ENCODE measurements at places on chromosomes 7 and 10.

GRCh38 chr10:6396652-6397051, 183.4 kb downstream of the PRKCQ start:
- no peak for DNase-seq

DNA sequence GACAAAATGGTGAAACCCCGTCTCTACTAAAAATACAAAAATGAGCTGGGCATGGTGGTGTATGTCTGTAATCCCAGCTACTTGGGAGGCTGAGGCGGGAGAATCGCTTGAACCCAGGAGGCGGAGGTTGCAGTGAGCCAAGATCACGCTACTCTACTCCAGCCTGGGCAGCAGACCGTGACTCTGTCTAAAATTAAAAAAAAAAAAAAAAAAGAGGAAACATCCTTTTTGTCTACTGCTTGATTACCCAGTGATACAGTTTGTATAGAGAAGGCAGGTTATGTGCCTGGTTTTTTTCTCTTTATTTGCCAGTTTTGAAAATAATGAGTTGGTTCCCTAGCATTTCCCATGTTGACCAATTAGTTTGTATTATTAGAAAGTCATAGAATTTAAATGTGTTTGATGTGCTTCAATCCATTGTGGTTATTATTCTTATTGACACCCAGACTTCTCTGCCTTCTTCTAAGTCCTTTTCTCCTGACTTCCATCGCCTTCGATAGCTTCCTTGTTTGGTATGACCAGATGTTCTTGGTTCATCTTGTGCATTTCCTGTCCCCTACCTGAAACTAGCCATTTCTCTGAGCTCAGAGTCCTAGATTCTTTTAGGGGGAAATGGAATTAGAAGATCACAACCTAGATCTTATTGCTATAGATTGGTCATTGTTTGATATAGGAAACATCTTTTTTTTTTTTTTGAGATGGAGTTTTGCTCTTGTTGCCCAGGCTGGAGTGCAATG, 43.2 kb downstream of the VKORC1L1 start:
- no peak for DNase-seq

DNA sequence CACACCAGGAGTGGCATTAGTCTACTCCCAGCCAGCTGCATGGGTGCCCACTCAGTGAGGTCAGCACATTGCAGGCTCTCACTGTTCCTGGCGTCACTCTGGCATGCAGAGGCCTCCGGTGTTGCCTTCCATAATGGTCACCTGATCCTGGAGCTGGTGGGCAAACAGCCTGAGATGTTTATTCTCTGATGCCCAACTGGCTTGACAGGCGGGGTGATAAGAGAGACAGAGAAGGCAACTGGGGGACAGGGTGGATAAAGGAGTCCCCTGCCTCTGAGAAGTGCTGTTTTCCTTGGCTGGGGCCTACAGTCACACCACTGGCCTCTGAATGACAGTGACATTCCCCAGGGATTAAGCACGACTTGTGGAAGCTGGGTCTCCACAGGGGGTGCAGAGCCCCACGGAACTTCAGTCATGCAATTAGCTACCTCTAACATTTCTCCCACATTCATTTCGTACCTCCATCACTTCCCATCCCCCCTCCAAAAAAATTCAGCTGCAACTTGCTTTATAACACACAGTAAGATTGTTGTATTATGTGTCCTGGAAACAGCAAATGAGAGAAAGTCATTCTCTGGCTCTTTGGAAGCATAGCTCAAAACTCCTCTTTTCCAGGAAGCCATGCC, 7.1 kb upstream of the RBM20 start:
- no peak for DNase-seq

DNA sequence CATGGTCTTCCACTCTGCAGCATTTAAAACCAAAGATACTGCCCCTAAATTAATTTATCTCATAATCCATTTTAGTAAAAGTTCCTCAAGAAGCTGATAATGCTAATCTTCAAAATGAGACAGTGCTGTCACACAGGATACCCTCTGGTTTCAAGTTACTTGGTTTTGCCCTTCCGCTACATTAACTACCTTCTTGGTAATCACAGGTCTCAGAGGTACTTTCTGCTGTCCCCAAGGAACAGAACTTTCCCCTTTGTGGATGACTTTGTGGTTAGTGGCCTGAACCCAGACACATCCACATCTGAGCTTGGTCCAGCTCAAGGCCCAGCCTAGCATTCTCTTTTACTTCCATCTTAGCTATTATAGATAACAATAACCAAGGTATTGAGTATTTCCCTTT, 88.8 kb upstream of the TMEM26 start:
- DNase-seq = no peak

GRCh38 chr10:88291289-88292184, 291.6 kb downstream of the RNLS start:
- no peak for DNase-seq

DNA sequence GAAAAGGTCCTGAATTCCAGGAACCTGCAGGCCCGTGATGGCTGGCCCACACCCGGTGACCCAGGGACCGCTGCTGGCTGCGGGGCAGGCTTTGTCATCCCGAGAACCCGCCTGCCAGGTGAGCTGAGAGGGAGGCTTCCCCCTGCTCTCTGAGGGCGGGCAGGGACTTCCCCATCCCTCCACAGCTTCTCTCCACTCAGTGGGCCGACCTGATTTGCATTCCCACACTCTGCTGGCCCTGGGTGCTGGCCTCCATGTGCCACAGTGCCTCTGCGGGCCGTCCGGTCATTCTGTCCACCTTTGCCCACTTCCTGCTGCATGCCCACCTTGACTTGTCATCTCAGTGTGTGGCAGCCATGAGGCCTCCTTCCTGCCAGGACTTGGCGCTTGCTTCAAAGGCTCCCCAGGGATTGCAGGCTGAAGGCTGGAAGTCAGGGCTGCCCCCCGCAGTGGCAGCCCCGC, 35.3 kb downstream of the PALD1 start:
- DNase-seq = no peak

- DNase-seq = no peak
Measured at GRCh38 chr10:57785068-57785467, 482.6 kb downstream of the IPMK start.

- DNase-seq = no peak
Measured at GRCh38 chr10:129703287-129704137, 236.5 kb downstream of the MGMT start.

DNA sequence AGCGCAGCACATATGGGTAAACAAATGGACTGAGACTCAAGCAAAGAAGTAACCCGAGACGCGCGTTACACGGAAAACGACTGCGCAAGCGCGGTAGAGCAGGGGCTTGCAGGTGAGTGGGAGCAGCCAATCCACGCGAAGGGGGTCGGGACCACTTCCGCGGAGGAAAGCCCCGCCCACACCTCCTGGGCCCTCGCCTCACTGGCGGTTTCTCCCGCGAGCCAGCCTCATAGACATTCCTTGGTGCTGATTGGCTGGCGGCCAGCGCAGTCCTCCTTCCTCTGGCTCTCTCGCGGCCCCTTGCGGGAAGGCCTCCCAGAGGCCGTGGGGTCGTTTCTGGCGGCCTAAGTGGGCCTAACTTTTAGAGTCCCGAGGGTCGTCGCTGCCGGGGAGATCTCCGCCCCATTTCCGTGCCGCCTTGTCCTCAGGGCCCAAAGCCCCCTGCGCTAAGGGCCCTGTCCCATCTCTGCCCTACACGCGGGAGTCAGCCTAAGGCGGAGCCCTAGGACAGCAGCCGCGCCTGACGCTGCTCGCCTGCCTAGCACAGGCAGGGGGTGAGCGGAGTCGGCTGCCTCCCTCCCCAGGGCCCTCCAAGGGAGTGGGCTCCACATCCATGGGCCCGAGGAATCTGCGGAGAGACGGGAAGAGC, 9.1 kb upstream of the FXYD4 start:
- DNase-seq = no peak

- no peak for DNase-seq
Measured at GRCh38 chr10:86665868-86666267, 2.4 kb upstream of the LDB3 start.

- DNase-seq = no peak
Measured at GRCh38 chr10:80829562-80829961, 291.9 kb downstream of the SH2D4B start.

Data from GDM1 (cell line).